ENCODE measurements at places on chromosomes 4 and X.

DNA sequence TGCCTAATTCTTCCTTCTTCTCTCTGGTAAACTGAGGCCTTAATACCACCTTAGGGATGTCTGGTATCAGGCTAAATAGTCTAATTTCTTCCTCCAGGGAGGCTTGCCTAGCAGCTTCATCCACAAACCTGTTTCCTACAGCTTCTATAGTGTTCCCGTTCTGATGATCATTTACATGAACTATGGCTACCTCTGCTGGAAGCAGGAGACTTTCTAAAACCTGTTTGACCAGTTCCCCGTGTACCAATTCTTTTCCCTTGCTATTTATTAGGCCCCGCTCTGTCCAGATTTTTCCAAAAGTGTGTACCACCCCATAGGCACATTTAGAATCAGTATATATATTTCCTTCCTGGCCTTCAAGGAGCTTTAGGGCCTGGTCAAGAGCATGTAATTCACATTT, 5.8 kb upstream of the USP38 start:
- DNase-seq = no peak

DNA sequence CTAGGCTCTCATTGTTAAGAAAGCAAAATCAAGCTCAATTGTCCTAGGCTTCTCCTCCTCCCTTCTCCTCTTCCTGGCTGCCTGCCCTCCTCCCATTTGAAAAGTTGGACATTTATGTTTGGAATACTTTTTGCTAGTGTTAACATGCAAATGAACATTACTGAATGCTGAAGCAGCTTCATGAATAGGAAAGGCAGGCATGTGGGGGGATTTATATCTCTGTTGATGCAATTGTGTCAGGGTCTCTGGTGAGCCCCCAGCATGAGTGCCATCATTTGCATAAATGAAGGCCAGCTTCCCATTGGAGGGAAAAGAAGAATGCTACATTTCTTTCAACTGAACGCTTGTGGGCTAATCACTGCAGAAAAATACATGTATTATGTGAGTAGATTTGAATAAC, 160.1 kb upstream of the NDST3 start:
- no peak for DNase-seq

- no peak for DNase-seq
Measured at GRCh38 chrX:83022020-83022419, 486.1 kb upstream of the POU3F4 start.

GRCh38 chr4:288891-289290, 16.4 kb downstream of the ZNF732 start:
- no peak for DNase-seq

DNA sequence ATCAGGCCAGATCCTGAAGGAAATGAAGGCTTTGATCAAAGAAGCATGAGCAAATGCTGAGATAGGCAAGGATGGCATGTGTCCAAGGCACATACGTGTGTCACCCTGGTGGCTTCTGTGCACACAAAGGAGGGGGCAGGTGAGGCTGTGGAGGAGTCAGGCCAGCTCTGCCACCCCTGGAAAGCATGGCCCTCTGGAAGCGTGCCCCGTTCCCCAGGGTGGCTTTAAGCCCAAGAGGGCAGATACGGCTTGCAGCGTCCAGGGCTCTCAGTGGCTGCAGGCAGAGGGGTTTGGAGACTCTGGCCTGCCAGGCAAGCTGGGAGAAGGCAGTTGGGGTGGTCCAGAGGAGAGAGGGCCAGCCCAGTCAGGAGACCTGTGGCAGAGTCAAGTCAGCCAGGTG, 25.6 kb downstream of the PNMA6E start:
- no peak for DNase-seq

DNA sequence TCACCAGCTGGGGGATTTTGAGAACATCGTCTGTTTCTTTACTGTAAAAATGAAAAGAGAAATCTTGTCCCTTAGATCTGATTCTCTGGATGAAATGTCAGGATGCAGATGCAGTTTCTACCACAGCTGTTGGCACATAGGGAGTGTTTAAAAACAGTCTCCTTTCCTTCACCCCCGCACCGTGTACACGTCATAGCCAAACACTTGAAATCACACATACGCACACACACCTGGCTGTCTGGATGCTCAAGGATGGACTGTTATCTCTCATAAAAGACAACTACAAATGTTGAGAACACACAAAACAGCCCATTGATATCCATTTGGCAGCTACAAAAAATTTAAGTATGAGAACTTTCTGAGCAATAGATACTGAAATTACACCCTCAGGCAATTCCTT, 275.8 kb upstream of the CLNK start:
- no peak for DNase-seq
